ENCODE measurements at places on chromosomes 3 and 15. TPM values are rescaled to one million over a fixed set of nuclear protein-coding genes. Genes with fewer than 3 reads are reported as not detected.

DNA sequence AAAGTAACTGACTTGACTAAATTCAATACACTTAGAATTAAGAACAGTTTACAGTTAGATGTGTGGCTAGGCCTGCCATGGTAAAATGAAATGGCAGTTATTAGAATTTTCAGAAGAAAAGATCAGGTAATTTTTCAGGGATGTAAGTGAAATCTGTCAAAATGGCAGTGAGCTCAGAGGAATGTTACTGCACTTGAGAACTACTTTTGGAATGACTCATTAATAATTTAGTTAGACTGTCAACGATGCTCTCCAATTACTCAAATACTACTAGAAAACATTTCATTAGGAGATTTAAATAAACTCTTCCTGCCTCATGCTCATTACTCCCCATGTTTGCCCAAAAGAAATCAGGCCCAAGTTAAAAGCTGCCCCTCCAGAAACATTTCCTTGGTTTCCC, 84.4 kb downstream of the RFTN1 start:
- DNase-seq, result no peak
- no peak overlapping the region for H3K27ac ChIP-seq
- no peaks in the 10 kb centered on the region for H3K27me3 ChIP-seq
- H3K36me3 ChIP-seq, result no peaks in the 10 kb centered on the region
- H3K4me1 ChIP-seq, result no peaks in the 10 kb centered on the region

DNA sequence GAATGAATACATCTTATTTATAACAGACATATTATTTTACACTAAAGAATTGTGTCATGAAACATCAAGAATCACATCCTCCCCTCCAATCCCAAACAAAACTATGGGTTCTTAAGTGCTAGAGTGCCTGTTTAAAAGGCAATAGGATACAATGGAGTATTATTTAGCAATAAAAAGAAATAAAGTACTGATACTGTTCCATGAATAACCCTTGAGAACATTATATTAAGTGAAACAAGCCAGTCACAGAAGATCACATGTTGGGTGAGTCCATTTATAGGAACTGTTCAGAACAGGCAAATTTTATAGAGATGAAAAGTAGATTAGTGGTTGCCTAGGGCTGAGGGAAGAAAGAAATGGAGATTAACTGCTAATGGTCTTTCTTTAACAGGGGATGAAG, 86.5 kb downstream of the ANKRD28 start:
- no peaks in the 10 kb centered on the region for H3K27me3 ChIP-seq
- no peaks in the 10 kb centered on the region for H3K36me3 ChIP-seq
- no peak overlapping the region for H3K27ac ChIP-seq

DNA sequence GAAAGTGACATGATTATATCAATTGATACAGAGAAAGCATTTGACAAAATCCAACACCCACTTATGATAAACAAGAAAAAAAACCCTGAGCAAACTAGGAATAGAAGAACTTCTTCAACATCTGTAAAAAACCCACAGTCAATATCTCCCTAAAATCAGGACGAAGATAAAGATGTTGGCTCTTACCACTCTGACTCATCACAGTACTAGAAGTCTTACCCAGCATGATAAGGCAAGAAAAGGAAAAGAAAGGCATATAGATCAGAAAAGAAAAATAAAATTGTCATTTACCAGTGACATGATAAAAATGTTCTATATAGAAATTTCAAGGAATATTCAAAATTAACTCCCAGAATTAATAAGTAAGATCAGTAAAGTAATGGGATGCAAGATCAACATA, 7.2 kb upstream of the FBXW12 start:
- no peaks in the 10 kb centered on the region for H3K36me3 ChIP-seq
- no peak for DNase-seq
- H3K4me1 ChIP-seq, result no peaks in the 10 kb centered on the region
- H3K4me3 ChIP-seq, result no peak overlapping the region
- H3K27ac ChIP-seq, result no peak overlapping the region

DNA sequence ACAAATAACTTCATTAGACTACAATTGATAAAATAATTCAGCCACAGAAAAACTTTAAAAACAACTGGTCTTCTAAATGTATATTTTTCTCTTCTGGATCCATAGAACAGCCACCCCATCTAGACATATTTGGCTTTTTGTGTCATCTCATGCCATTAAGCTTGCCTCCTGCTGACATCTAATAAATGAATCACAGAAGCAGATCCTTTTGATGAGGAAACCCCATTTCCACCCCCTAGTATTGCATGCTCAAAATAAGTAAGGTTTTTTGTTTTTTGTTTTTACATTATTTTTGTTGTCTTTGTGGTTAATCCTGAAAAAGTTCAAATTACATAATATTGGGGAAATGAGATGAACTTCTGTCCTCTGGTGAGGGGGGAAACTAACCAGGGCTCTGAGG, 94.8 kb downstream of the DUT start:
- H3K27me3 ChIP-seq, result no peaks in the 10 kb centered on the region
- H3K4me3 ChIP-seq, result no peak overlapping the region
- peaks cover 95% of the 10 kb centered on the region for H3K36me3 ChIP-seq
- no peak overlapping the region for H3K27ac ChIP-seq
- no peak for DNase-seq

DNA sequence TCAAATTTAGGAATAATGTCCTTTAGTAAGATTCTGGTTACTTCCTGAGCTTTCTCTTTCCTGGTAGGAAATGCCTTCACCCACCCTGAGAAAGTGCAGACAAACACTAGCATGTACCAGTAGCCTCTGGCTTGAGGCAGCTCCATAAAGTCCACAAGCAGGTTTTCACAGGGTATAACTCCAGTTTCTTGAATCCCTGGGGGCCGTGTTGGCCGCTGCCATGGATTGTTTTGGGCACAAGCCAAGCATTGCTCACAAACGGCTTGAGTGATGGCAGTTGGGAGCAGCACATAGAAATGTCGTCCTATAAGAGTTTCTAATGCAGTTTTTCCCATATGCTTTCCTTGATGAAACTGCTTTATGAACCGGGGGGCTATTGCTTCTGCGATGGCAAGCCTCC, 164.1 kb downstream of the STXBP5L start:
- no peaks in the 10 kb centered on the region for H3K4me1 ChIP-seq

- no peak for DNase-seq
- H3K4me1 ChIP-seq, result peaks cover 13% of the 10 kb centered on the region
- no peaks in the 10 kb centered on the region for H3K27me3 ChIP-seq
- no peak overlapping the region for H3K27ac ChIP-seq
- no peak overlapping the region for H3K4me3 ChIP-seq
Measured at GRCh38 chr15:89187301-89187985, 33.9 kb downstream of the RLBP1 start.

DNA sequence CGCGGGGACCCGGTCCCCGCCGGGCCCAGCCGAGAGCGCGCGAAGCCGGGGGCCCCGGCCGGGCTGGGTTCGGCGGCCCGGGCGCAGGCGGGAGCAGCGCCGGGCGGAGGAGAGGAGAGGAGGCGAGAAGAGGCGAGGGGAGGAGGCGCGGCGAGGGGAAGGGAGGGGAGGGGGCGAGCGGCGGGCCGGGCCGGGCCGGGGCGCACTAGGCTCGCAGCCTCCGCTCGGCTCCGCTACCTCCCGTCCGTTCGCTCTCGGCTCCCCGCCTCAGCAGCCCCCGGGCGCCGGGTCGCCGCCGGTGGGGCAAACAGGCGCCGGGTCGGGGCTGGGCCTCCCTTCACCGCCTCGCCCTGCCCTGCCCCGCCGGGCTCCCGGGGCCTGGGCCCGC, 351 bp downstream of the INSYN1 start:
- H3K4me3 ChIP-seq, result peak overlapping the region; percentile 40
- DNase-seq, result no peak
- peaks cover 37% of the 10 kb centered on the region for H3K27me3 ChIP-seq
- H3K4me1 ChIP-seq, result peaks cover 21% of the 10 kb centered on the region
- no peaks in the 10 kb centered on the region for H3K36me3 ChIP-seq

- H3K4me1 ChIP-seq, result no peaks in the 10 kb centered on the region
- no peaks in the 10 kb centered on the region for H3K36me3 ChIP-seq
- peaks cover 2% of the 10 kb centered on the region for H3K27me3 ChIP-seq
- H3K4me3 ChIP-seq, result no peak overlapping the region
- no peak overlapping the region for H3K27ac ChIP-seq
Measured at GRCh38 chr3:148646126-148646665, 51.5 kb upstream of the AGTR1 start.

GRCh38 chr3:35663471-35663870, 24.1 kb downstream of the ARPP21 start:
- H3K27ac ChIP-seq, result no peak overlapping the region
- H3K4me3 ChIP-seq, result no peak overlapping the region
- no peaks in the 10 kb centered on the region for H3K36me3 ChIP-seq

DNA sequence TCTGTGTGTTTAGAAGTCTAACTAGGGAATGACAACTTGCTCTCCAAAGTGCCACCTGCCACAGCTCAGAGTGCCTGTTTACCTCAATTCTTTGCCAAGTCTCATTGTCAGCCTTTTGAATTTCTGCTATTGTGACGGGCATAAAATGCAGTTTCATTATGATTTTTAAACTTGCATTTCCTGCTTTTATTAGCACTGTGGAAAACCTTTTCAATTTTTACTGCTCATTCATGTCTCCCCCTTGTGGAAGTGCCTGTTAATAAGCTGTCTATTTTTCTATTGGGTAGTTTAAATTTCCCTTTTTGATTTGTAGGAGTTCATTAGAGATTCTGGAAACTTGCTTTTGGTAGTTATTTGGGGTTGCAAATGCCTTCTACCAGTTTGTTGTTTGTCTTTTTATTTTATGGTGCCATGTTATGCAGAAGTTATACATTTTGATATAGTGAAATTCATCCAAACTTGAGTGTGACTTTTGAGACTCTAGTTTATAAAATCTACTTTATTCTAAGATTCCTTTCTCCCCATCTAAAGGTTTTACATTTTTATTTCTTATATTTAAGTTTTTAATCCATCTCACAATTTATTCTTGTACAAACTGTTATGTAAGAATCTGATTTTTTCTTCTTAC, 53.9 kb upstream of the FRMD4B start:
- H3K4me3 ChIP-seq, result no peak overlapping the region
- H3K27ac ChIP-seq, result no peak overlapping the region
- H3K36me3 ChIP-seq, result no peaks in the 10 kb centered on the region
- no peaks in the 10 kb centered on the region for H3K27me3 ChIP-seq
- DNase-seq, result peak; percentile 31

DNA sequence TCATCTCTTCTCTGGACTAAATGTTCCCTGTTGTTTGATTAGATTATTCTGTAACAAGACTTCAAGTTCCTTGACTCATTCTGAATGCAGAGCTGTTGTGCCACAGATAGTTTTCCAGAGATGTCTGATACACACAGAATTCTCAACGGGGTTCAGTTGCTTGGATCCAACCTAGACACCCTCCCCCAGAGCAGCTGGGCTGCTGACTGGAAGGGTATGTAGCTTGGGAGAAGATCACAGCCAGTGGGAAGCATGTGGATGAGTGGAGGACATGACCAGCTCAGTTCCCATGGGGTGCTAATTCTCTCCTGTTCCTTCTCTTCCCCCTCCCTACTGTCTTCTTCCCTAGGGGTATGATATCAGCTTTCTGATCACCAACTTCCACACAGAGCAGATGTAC, 6.6 kb upstream of the TTLL3 start:
- DNase-seq, result no peak
- H3K4me1 ChIP-seq, result peaks cover 3% of the 10 kb centered on the region
- H3K36me3 ChIP-seq, result peaks cover 6% of the 10 kb centered on the region
- H3K4me3 ChIP-seq, result no peak overlapping the region

DNA sequence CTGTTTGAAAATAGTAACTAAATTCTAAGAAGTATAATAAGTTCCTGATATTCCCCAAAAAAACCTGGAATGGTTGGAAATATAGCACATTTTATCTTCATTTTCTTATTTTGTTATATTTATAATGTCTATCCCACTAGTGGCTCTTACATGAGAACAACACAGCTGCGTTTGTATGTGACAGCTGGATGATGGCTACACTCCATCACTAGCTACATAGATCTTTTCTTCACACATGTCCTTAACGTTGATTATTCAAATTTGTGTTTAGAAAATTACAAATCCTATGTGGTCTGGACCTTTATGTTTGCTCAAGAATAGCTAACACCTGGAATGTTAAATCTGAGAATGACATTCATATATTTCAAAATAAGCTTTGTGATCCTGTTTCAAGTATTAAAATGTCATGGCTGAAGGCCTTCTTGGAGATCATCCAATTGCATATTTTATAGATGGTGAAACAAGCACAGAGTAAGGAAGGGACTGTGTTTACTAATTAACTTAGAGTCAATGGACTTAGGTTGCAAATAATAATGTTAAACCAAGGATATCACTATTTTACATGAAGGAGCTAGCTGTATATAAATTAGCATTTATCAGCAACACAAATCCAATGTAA, 60.8 kb downstream of the ATP13A5 start:
- H3K4me1 ChIP-seq, result no peaks in the 10 kb centered on the region
- H3K27ac ChIP-seq, result no peak overlapping the region
- DNase-seq, result no peak
- H3K36me3 ChIP-seq, result no peaks in the 10 kb centered on the region

- H3K4me3 ChIP-seq, result no peak overlapping the region
- H3K4me1 ChIP-seq, result no peaks in the 10 kb centered on the region
- H3K27ac ChIP-seq, result peak overlapping the region; percentile 41
Measured at GRCh38 chr3:196406811-196407470, 25.3 kb downstream of the UBXN7 start.

DNA sequence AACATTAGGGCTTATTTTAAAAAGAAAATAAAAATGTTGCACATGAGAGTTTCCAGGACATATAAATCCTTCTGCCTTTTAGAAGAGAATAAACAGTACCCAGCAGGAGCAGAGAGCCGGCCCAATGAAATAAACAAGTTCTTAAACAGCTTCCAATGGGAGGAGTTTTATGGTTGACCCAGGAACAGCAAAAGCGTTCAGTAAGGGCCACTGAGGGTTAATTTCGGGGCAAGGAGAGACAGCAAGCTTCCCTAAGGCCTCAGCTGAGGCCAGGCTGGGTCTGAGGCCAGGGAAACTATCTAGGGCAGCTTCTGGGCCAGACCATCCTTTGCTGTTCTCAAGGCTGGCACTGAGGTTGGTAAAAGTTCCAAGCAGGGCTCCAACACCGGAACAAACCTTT, 3.4 kb downstream of the PDZRN3 start:
- no peaks in the 10 kb centered on the region for H3K4me1 ChIP-seq
- H3K4me3 ChIP-seq, result peak overlapping the region; percentile 67
- no peaks in the 10 kb centered on the region for H3K36me3 ChIP-seq
- no peaks in the 10 kb centered on the region for H3K27me3 ChIP-seq
- H3K27ac ChIP-seq, result peak overlapping the region; percentile 88

GRCh38 chr3:32421185-32421584, 29.5 kb downstream of the CMTM7 start:
- no peaks in the 10 kb centered on the region for H3K36me3 ChIP-seq
- peak overlapping the region; percentile 69 for H3K27ac ChIP-seq
- H3K4me3 ChIP-seq, result no peak overlapping the region
- DNase-seq, result no peak
- H3K27me3 ChIP-seq, result no peaks in the 10 kb centered on the region
- H3K4me1 ChIP-seq, result peaks cover 38% of the 10 kb centered on the region

Gene FAM81A
- total RNA-seq, result 10.5 TPM

Gene KIF7
- 23.1 TPM for total RNA-seq

Gene SRGAP3
- 16.6 TPM for total RNA-seq

Gene CCDC51
- 33.3 TPM for total RNA-seq

Gene USP8
- 41.1 TPM for total RNA-seq

Gene SSUH2
- total RNA-seq, result not detected

Gene CADPS
- total RNA-seq, result not detected
